ENCODE measurements at places on chromosomes 4 and X.

- no peak for DNase-seq
Measured at GRCh38 chr4:24805067-24805466, 9.7 kb downstream of the SOD3 start.

GRCh38 chrX:76147106-76147505, 25.8 kb upstream of the PBDC1 start:
- no peak for DNase-seq

GRCh38 chr4:87545052-87545451, 15.9 kb upstream of the SPARCL1 start:
- no peak for DNase-seq

DNA sequence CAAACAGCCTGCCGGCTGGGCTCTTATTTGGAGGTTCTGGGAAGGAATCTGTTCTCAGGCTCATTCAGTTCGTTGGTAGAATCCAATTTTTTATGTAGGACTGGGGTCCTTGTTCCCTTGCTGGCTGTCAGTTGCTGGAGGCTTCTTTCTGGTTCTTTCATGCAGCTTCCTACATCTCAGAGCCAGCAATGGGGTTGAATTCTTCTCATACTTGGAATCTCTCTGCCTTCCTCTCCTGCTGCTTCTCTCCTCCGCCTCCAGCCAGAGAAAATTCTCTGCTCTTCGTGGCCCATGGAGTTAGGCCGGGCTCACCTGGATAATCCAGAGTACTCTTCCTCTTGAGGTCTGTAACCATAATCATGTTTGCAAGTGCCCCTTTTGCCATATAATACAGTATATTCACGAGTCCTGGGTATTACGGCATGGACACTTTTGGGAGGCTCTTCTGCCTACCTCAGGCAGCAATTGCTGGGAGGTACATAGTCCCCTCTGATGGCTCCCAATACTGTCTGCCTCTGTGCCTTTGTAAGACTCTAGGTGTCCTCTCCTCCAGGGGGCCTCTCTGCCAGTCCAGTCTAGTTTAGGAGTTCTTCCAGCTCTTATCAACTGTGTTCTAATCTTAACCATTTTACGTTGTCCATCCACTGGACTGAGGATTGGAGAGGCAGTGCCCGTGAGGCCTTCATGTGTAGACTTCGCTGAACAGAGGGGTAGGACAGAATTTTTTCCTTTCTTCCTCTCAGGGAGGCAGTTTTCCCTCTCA, 2.2 kb downstream of the TRMT44 start:
- no peak for DNase-seq

DNA sequence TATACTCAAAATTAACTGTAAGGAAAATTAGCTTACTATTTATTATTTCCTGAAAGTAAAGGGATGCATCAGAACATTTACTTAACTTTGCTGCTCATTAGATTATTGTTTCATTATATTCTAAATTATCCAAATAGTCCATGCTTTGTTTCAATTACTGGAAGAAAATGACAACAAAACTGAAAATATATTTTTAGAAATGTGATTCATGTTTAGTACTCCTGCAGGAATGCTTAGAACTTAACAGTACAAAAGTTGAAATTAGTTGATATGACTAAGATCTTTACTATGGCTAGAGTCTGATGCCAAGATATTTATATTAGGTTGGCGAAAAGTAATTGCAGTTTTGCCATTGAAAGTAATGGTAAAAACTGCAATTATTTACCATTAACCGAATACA, 660.5 kb upstream of the PABPC4L start:
- no peak for DNase-seq

Data from head of caudate nucleus (tissue), 42 donors.